ENCODE measurements at places on chromosomes 1 and 21. TPM values are rescaled to one million over a fixed set of nuclear protein-coding genes. Genes with fewer than 3 reads are reported as not detected.

GRCh38 chr1:156146769-156147405 is 6.5 kb upstream of the SEMA4A start:
- H3K4me3 ChIP-seq, result no peak overlapping the region
- H3K36me3 ChIP-seq, result no peaks in the 10 kb centered on the region
- no peaks in the 10 kb centered on the region for H3K27me3 ChIP-seq
- no peak for DNase-seq
- no peaks in the 10 kb centered on the region for H3K4me1 ChIP-seq

DNA sequence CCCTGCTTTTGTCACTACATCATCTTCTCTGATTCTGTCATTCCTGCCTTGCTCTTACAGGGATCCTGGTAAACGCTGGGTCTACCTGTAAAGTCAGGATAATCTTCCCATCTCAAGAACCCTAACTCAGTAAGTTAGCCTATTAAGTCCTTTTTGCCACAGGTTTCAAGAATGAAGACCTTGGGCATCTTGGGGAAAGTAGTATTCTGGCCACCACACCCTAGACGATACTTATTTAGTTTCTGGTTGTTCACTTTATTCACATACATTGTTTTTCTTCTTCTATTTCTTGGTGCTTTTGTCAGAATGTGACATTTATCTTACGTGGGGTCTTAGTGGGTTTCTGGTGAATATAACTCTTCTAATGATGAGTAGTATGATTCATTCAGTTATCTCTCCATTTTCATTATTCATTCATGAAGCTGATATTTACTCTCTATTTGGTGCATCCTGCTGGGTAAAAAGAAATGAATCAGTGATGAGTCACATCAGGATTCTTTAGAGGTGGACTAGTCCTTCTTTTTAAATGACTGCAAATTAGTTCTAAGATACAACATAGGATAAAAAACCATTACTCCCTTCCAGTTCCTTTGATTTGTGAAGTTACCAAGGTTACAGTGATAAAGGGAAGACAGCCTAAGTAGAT is 514.4 kb upstream of the B3GALT2 start:
- no peaks in the 10 kb centered on the region for H3K27me3 ChIP-seq
- DNase-seq, result no peak
- no peak overlapping the region for H3K27ac ChIP-seq

DNA sequence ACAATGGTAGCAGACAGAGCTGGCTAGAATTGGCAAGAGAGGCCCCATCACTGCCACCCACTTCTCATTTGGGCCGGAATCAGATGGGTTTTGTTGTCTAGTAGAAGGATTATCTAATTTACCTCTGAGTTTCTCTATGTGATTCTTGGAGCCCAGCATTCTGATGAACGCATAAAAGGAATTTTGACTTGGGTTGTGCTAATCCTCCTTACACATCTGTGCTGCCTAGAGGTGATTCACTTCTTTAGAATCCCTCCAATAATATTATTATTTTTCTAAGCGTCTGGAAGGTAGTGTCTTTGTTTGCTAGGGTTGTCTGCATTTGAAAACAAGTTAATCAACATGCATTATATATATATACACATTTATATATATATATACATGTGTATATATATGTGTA is 118.1 kb downstream of the RUNX1 start:
- H3K36me3 ChIP-seq, result no peaks in the 10 kb centered on the region
- no peak overlapping the region for H3K27ac ChIP-seq
- H3K4me1 ChIP-seq, result no peaks in the 10 kb centered on the region
- no peak overlapping the region for H3K4me3 ChIP-seq
- no peaks in the 10 kb centered on the region for H3K27me3 ChIP-seq

DNA sequence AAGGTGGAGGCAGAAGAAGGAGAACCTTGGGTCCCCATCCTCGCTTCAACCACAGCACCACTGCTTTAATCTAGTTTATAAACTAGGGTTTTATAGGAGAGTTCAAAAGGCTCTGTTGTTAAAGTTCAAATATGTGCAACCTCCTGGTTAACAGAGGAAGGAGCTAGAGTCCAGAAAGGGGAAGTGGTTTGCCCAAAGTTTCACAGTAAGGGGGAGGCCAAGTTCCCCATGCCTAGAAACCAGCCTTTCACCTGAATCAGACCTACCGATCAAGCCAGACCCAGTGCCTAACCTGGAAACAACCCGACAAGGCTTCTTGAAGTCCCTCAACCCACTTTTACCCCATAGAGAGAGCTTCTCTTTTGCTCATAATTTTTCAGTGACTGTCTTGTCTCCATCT is 106.5 kb downstream of the PLPP3 start:
- H3K27ac ChIP-seq, result no peak overlapping the region
- no peak for DNase-seq
- H3K4me3 ChIP-seq, result no peak overlapping the region
- H3K4me1 ChIP-seq, result peaks cover 7% of the 10 kb centered on the region

- DNase-seq, result no peak
- H3K4me3 ChIP-seq, result no peak overlapping the region
- no peaks in the 10 kb centered on the region for H3K27me3 ChIP-seq
Measured at GRCh38 chr1:19113697-19114092, 96.4 kb downstream of the UBR4 start.

DNA sequence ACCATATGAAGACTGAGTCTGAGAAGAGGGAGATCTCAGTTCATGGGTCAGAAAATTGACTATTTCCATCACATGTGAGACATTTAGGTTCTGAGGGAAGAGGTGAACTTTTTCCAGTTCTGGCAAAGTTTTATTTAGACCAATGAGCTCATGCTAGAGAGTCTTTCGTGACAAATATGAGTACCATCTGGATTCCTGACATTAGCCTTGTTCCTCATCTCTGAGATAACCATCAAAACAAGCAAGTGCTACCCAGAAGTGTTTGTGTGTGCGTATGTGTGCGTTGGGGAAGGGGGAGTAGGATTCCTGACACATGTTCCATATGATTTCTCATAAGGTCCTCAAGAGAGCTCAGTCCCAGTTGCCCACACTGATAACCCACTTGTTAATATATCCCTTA is 120.6 kb downstream of the FASLG start:
- H3K27ac ChIP-seq, result no peak overlapping the region
- H3K4me3 ChIP-seq, result no peak overlapping the region
- H3K4me1 ChIP-seq, result no peaks in the 10 kb centered on the region

GRCh38 chr1:21651214-21652042 is 17.7 kb downstream of the RAP1GAP start:
- H3K36me3 ChIP-seq, result no peaks in the 10 kb centered on the region
- H3K27ac ChIP-seq, result peak overlapping the region; percentile 33
- no peaks in the 10 kb centered on the region for H3K27me3 ChIP-seq
- peak overlapping the region; percentile 21 for H3K4me3 ChIP-seq

- H3K4me1 ChIP-seq, result no peaks in the 10 kb centered on the region
- no peaks in the 10 kb centered on the region for H3K36me3 ChIP-seq
Measured at GRCh38 chr1:154466921-154467417, 35.0 kb upstream of the TDRD10 start.

- H3K4me3 ChIP-seq, result no peak overlapping the region
- H3K36me3 ChIP-seq, result no peaks in the 10 kb centered on the region
- no peaks in the 10 kb centered on the region for H3K27me3 ChIP-seq
- no peaks in the 10 kb centered on the region for H3K4me1 ChIP-seq
Measured at GRCh38 chr1:215292932-215293331, 210.4 kb downstream of the KCNK2 start.

DNA sequence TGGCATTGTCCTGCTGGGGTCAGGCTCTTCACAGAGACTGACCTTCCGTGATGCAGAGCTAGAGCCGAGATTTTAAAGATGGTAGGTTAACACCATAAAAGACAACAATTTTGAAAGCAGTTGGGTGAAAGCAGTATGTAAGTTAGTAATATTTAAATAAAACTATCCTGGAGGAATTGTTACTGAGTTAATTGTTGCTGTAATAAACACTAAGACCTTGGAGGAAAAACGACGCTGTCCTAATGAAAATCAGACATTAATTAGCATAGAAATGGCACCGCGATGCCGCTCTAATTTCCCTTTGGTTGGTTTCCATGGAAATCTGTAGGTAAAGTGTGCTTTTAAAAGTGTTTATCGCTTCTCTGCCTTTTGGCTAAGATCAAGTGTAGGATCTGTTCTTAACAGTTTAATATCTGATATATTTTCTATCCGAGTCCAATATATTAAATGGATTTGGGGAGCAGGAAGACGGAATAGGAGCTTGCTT is 745 bp upstream of the ANP32E start:
- H3K4me1 ChIP-seq, result peaks cover 4% of the 10 kb centered on the region
- no peaks in the 10 kb centered on the region for H3K36me3 ChIP-seq
- peak overlapping the region; percentile 4 for H3K4me3 ChIP-seq
- no peaks in the 10 kb centered on the region for H3K27me3 ChIP-seq
- no peak overlapping the region for H3K27ac ChIP-seq
- no peak for DNase-seq

DNA sequence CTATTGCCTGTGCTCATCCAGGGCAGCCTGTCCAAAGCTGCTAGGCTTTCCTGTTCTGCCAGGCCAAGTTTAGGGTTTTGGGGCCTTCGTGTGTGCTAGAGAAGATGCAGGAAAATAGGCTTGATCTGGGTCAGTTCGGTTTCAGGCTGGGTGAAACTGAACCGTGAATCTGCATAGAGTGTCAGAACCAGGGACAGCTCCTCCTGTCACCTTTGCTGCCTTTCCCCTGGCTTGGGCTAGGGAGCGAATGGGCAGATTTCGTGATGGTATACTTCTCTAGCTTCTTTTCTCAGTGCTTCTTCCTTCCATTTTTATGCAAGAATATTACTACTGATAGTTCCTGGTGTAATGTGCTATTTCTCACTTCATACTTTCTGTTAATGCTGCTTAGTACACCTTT is 6.0 kb upstream of the AGO1 start:
- H3K27ac ChIP-seq, result no peak overlapping the region
- H3K4me1 ChIP-seq, result no peaks in the 10 kb centered on the region
- DNase-seq, result no peak
- no peaks in the 10 kb centered on the region for H3K27me3 ChIP-seq
- no peaks in the 10 kb centered on the region for H3K36me3 ChIP-seq

DNA sequence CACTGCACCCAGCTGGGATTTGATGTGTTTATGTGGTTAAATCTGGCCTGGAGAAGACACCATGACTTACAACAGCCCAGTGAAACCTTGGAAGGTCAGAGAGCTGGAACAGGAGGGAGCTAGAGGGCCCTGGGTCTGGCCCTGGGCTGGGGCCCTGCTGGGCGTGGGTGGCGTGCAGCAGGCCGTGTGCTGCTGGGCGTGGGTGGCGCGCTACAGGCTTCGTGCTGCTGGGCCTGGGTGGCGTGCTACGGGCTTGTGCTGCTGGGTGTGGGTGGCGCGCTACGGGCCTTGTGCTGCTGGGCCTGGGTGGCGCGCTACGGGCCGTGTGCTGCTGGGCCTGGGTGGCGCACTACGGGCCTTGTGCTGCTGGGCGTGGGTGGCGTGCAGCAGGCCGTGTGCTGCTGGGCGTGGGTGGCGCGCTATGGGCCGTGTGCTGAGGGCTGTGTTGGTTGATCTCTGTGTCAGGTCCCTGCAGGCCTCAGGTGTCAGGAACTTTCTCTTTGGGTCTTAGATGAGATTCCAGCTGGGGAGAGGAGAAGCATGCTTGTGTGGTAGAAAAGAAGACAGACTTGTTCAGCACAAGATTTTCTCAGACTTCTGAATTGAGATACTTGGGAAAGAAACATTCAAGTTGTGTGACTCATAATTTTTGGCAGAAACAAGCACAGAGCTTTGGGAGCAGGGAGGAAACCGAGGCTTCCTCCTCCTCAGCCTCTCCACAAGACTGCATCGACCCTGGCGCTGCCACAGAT is 66.0 kb downstream of the COL18A1 start:
- peak overlapping the region; percentile 50 for H3K27ac ChIP-seq
- H3K36me3 ChIP-seq, result no peaks in the 10 kb centered on the region
- no peak overlapping the region for H3K4me3 ChIP-seq
- H3K27me3 ChIP-seq, result no peaks in the 10 kb centered on the region

DNA sequence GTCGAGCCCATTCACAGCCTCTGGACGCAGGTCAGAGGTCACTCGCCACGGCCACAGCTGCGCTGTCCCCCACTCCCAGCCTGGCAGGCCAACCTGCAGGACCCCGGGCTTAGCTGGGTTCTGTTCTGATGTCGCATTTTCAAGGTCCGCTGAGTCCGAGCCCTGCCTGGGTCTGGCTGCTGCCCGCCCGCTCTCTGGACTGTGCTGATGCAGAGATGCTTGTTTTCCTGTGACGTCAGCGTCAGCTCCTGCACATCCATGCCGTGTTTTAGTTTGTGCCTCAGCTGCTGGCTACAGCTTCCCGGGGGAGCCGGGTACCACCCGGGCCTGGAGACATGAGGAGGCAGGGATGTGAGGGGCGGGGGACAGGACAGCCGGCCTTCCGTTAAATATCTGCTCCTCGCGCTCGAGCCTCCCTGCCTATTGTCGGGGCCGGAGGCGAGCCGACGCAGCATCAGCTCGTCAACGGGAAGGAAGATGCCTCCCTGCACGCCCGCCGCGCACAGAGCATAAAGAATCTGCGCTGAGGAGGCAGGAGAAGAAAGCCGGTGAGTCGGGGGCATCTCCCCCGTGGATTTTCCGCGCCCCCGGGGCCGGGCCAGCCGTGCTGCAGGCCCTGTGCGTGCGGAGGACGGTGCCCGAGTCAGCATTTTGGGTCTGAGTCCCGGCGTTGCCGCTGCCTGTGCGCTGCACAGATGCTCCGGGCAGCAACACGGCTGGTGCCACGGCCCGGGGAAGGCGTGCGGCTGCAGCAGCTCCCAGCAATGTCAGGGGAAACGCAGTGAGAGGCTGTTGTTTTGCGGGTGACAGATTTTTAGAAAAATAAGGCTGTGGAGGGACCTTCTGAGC is 23.4 kb downstream of the PRKCZ start:
- H3K4me3 ChIP-seq, result no peak overlapping the region
- no peaks in the 10 kb centered on the region for H3K4me1 ChIP-seq
- no peak for DNase-seq
- H3K27ac ChIP-seq, result no peak overlapping the region
- no peaks in the 10 kb centered on the region for H3K36me3 ChIP-seq
- H3K27me3 ChIP-seq, result no peaks in the 10 kb centered on the region

- H3K27ac ChIP-seq, result peak overlapping the region; percentile 89
- peaks cover 12% of the 10 kb centered on the region for H3K36me3 ChIP-seq
- no peaks in the 10 kb centered on the region for H3K27me3 ChIP-seq
- DNase-seq, result no peak
Measured at GRCh38 chr1:200895443-200895789, 716 bp downstream of the INAVA start.

GRCh38 chr21:33412832-33413519 is 9.8 kb downstream of the IFNGR2 start:
- H3K27ac ChIP-seq, result peak overlapping the region; percentile 57
- H3K27me3 ChIP-seq, result no peaks in the 10 kb centered on the region
- H3K4me1 ChIP-seq, result peaks cover 17% of the 10 kb centered on the region
- H3K4me3 ChIP-seq, result no peak overlapping the region
- no peaks in the 10 kb centered on the region for H3K36me3 ChIP-seq

DNA sequence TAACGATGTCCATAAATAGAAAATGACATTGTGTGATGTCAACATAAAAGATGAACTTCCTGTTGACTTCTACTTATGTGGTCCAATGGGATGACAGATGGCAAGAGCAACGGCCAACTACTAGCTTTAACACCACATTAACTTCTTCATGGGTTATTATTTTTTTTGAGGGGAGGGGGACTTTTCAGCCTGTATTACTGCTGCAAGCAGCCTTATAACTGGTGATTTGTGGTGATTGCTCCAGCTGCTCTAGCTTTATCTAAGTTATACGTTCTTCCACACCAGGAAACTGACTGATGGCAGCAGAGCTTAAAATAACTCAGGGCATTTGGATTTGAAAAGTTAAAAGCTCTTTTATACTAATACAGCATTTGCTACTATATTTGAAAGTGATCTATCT is 228.8 kb upstream of the B3GALT2 start:
- no peaks in the 10 kb centered on the region for H3K36me3 ChIP-seq
- no peak for DNase-seq
- no peak overlapping the region for H3K4me3 ChIP-seq
- H3K27me3 ChIP-seq, result no peaks in the 10 kb centered on the region
- H3K27ac ChIP-seq, result no peak overlapping the region

Gene CFHR5
- 0.06 TPM for total RNA-seq

Gene LRRN2
- 3.7 TPM for total RNA-seq

Gene POU3F1
- 0.08 TPM for total RNA-seq

Gene CITED4
- 51.9 TPM for total RNA-seq

Gene NBPF26
- 9.2 TPM for total RNA-seq

Gene PCAT6
- total RNA-seq, result 0.31 TPM

Measured in pancreas (tissue), 10 donors.